ENCODE measurements at places on chromosomes 13 and 19. TPM values are rescaled to one million over a fixed set of nuclear protein-coding genes. Genes with fewer than 3 reads are reported as not detected.

Gene ZNF682
- 9.1 TPM for total RNA-seq

GRCh38 chr19:32308431-32309077 lies 36.9 kb upstream of the ZNF507 start:
- no peak overlapping the region for H3K27ac ChIP-seq
- peaks cover 32% of the 10 kb centered on the region for H3K27me3 ChIP-seq
- H3K4me3 ChIP-seq, result no peak overlapping the region
- DNase-seq, result no peak

DNA sequence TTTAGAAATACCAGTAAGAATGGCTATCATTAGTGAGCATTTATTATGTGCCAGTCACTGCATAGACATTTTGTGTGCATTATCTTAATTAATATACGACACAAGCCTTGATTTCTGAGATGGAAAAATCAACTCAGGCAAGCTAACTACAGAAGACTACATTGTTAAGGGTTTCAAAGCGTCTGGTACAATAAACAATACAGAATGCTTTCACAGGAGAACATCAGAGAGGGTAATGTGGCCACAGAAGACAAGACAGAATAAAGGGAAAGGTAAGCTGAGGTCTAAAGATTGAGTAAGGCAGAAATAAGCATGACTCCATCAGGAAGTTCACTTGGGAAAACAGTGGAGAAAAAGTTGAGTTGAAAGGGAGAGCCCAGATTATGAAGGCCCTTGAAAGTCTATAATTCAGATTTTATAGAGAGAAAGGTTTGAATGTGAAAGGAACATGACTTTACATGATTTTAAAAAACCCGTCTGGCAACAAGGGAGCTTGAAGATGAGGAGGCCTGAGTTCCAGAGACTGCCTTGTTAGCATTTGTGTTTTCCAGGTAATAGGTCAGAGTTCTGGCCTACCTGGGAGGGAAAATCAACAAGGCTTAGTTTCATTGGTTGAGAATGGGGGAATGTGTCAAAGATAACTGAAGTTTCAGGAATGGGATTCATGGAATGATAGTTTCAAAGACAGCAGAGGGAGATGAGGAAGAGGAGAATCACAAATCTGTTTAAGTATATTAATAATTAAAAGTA lies 1.8 kb upstream of the MBNL2 start:
- H3K27ac ChIP-seq, result no peak overlapping the region
- no peak for DNase-seq
- no peaks in the 10 kb centered on the region for H3K27me3 ChIP-seq
- no peaks in the 10 kb centered on the region for H3K36me3 ChIP-seq

DNA sequence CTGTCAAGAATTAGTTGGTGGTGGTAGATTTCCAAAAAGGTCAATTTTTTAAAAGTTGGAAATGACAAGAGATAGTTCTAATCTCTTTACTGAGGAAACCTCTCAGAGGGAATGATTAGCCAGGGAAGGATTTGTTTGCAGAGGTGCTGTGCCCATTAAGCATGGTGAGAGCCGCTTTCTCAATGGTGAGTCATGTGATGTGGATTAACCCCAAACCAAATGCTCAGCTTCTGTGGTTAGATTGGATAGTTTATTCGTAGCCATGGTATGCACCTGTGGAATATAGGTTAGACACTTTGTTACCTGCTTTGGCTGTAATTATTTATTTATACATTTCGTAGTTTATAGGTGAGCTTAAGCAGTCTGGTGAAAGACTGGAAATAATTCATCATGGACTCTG lies 7.1 kb downstream of the HNRNPM start:
- DNase-seq, result no peak
- H3K4me3 ChIP-seq, result no peak overlapping the region
- peak overlapping the region; percentile 42 for H3K27ac ChIP-seq
- peaks cover 81% of the 10 kb centered on the region for H3K4me1 ChIP-seq
- no peaks in the 10 kb centered on the region for H3K27me3 ChIP-seq

DNA sequence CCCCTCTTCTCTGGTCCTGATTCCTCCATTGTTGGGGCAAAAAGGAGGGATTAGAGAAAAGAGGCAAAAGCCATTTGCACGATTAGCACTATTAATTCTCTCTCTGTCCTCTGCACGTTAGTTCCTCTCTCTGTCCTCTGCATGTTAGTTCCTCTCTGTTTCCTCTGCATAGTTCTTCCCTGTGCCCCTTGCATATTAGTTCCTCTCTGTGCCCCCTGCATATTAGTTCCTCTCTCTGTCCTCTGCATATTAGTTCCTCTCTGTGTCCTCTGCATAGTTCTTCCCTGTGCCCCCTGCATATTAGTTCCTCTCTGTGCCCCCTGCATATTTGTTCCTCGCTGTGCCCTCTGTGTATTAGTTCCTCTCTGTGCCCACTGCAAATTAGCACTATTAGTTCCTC lies 847.2 kb upstream of the GPC6 start:
- no peak overlapping the region for H3K4me3 ChIP-seq
- no peaks in the 10 kb centered on the region for H3K36me3 ChIP-seq
- no peaks in the 10 kb centered on the region for H3K4me1 ChIP-seq
- no peaks in the 10 kb centered on the region for H3K27me3 ChIP-seq
- H3K27ac ChIP-seq, result no peak overlapping the region

Data from activated CD4-positive, alpha-beta memory T cell treated with anti-CD3 and anti-CD28 coated beads for 36 hours (primary cell).